ENCODE measurements at places on chromosomes 6 and 20.

DNA sequence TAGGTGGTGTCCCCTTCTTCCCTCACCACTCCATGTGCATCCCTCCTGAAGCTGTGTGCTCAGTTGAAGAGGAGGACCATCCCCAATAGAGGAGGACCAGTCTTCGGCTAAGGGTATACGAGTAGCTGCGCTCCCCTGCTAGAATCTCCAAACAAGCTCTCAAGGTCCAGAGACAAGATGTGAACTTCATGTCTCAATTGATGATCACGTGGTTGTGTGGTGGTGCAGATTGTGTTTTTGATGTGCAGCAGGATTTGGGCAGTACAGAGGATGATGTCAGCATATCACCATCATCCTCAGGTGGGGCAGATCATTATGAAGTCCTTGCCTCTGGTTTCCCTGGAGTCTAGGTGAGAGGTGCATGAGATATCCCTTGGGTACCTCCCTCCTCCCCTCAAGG lies 20.0 kb upstream of the DDR1 start:
- DNase-seq, result no peak

GRCh38 chr20:51594236-51595057 lies 51.9 kb upstream of the NFATC2 start:
- DNase-seq, result peak; percentile 55

DNA sequence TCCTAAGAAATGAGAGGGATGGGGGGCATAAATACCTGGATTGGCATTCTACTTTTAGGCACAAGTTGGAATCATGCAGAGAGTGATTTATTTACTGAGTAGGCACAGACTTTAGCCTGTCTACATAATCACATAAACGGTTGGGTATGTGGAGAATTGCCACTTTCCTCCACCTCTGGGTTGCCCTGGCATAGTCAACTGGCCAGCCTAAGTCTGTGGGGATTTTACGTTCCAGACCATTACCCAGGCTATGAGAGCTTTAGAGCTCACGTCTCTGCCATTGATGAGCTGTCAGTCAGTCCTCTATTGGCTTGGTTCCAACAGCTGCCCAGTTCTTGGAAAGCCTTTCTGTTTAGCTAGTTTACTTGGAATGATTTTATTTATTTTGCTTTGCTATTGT lies 5.0 kb upstream of the BHLHE23 start:
- no peak for DNase-seq

DNA sequence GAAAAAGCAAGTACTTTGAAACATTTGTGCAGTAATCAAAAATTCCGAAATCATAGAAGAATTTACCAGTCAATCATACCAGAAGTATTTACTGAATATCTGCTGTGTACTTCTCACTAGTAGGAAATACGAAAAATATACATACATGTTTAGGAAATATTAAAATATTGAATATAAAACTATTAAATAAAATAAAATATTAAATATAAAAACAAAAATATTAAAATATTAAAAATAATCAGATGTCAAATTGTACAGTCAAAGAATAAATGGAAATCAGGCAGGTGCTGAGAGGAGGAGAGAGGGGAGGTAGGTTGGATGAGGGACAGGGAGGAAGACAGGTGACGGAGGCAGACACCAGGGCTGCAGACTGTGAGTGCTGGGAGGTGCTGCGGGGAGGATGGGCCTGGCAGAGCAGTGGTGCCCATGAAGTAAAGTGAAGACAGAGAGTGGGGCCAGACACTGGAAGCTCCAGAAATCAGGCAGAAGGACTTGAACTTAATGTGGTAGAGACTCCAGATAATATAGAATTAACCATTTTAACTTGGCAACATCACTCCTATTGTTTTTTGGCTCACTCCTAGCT lies 55.9 kb downstream of the PRKN start:
- no peak for DNase-seq

DNA sequence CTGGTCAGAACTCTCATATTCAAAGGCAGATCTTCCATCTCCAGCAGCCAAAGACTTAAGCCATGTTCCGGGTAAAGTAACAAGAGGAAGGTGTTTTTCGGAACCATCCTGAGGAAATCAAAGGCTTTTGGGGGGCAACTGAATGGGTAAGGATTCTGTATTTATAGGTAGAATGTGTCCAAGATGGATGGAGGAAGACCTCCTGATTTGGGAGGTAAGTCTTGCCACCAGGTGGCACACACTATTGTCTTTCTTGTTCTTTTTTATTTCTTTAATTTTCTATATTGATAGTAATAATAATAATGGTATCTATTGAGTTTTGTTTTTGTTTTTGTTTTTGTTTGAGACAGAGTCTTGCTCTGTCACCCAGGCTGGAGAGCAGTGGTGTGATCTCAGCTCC lies 53.0 kb upstream of the UBR2 start:
- no peak for DNase-seq

DNA sequence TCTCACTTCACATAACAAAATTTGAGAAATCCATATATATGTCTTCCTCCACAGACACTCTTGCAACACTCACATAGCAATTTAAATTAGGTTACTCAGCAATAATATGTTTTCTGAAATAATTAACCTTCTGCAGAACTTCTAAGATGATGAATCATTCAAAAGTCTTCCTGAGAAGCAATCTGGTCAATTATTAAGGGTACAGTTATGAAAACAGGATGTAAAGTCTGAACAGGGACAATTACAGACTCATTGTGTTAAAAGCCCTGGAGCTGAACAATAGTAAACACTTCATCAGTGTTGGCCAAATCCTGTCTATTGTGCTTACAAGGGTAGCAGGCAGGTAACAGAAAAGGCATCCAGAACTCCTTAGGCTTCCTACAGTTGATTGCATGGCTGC lies 75.4 kb downstream of the FILIP1 start:
- no peak for DNase-seq

DNA sequence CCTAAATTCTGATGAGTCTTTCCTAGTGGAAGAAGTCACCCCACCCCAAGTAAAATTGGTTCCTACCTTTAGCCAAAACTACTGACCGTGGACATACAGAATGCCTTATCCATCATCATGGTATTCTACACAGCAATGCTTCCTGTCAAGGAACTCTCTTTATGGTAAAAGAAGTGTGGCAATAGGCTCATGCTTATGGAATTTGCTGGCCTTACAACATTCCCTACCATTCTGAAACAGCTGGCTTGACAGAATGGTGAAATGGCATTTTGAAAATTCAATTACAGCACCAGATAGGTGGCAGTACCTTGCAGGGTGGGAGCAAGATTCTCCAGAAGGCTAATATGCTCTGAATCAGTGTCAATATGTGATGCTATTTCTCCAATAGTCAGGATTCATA lies 41.8 kb upstream of the BACH2 start:
- no peak for DNase-seq

GRCh38 chr6:139860203-139860602 lies 485.8 kb upstream of the CITED2 start:
- no peak for DNase-seq

DNA sequence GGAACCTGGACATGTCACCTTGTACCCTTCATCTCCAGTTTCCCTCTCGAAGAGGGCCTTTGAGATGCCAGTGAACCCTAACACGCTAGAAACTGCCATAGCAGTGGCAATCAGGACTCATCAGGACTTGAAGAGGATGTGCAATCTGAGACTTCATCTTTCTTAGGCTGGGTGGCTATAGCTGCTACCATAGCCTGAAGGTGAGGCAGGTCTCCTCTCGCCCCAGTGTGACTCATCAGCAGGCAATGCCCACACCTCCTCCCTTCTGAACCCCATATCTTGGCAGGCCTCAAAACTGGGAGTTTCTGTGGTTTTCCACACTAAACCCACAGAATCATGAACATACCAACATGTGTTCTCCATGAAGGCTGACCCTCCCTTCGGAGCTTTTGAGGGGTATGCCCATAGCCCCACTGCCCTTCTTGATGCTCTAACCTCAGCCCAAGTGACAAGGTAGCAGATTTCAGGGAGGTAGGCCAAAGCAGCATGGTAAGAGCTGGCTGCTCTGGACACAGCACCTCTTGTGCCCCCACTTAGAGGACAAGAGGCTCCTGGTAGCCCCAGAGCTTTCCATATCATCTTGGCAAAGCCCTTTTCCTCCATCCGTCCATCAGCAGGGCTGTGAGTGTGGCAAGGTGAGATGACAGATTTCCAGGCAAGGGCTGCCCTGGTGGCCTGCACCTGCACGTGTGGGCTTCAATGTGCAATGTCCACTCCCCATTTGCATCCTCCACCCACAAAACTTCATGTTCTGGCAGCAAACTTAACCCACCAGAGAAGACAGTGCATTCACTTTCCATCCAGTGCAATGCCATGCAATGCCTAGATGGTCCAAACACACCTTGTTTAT lies 2.6 kb downstream of the BLCAP start:
- no peak for DNase-seq

- DNase-seq, result no peak
Observed at GRCh38 chr6:140230282-140230681, 855.8 kb upstream of the CITED2 start.

DNA sequence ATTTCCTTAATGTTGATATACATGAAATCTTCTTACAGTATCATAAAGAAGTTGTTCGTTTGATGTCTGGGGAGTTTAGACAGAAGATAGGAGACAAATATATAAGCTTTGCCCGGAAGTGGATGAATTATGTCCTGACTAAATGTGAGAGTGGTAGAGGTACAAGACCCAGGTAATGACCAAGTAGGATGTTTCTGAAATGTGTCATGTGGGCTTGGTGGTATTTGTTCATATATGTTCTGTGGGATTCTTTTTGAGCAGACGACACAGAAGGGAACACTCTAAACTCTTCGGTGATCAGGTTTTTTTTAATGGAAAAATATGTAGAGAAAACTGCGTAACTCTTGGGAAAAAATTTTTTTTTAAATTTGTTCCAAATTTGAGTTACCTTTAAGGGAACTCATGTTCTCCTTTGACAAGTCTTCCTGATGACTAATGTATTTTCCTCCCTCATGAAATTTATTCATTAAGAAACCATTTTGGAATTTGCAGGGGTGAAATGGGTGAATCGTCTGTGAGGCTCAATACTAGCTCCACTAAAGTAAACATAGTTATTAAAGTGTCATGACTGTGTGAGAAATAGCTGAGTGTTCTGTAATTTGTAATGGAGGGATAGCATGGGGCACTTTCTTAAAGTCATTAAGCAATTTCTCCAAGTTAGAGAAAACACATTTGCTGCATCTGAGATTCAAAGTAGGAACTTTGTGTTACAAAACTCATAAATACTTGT lies 100.6 kb downstream of the MAP3K4 start:
- no peak for DNase-seq

DNA sequence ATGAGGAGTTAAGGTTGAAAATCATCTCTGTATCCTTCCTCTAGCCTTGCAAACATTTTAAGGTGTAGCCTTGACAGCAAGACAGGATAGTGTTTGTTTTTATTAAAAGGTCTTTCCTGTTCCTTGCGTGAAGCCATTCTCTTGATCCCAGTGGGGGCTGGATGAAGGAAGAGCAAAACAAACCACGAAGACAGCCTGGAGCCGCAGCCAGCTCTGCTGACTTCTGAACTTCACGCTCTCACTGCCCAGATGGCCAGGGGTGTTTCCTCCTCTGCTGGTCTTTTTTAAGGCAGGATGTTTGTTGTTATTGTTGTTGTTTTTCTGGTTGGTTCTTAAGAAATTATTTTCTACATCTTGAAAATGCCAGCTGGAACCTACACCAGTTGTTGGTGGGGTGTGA lies 156.4 kb downstream of the MTHFD1L start:
- DNase-seq, result no peak

DNA sequence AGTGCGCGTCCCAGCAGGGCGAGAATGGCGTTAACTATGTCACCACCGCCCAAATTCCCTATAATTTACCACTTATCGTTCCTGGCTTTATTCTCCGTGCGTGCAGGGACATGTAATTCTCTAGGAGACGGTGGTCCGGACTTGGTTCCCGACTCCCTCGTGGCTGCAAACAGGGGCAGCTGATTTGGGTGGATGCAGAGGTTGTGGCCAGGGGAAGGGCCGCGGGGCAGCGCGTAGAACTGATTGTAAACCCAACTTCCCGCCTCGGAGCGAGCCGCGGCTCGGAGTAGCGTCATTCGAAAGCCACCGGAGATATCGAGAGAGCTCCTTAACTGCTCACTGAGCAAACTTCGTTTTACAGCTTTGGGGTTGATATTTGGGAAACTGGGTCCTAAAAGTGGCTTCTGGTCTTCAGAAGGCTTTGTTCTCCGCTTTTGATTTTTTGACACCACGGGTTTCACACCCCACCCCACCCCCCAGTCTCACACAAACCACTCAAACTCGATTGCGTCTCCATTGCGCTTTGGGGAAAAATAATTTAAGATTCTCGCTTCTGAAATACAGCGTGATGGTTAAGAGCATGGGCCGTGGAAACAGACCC lies 17.5 kb upstream of the ZSCAN9 start:
- DNase-seq, result no peak

DNA sequence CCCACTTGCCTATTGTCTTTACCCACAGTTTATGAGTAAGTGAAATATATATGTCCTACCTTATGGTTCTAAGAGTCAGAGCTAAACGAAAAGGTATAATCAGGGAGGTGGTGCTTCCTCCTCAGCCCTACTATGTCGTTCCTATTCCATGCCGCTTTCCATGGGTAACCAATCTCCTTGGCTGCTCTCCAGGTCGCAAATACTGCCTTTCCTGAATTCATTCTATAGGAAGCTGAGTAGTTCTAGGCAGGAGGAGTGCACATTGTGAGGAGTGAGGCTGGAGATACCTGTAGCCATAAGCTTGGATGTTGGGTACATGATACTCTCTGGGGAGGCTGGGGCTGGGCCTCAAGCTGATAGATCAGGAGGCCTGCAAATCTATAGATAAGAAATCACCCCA lies 5.8 kb downstream of the IL20RA start:
- DNase-seq, result no peak

DNA sequence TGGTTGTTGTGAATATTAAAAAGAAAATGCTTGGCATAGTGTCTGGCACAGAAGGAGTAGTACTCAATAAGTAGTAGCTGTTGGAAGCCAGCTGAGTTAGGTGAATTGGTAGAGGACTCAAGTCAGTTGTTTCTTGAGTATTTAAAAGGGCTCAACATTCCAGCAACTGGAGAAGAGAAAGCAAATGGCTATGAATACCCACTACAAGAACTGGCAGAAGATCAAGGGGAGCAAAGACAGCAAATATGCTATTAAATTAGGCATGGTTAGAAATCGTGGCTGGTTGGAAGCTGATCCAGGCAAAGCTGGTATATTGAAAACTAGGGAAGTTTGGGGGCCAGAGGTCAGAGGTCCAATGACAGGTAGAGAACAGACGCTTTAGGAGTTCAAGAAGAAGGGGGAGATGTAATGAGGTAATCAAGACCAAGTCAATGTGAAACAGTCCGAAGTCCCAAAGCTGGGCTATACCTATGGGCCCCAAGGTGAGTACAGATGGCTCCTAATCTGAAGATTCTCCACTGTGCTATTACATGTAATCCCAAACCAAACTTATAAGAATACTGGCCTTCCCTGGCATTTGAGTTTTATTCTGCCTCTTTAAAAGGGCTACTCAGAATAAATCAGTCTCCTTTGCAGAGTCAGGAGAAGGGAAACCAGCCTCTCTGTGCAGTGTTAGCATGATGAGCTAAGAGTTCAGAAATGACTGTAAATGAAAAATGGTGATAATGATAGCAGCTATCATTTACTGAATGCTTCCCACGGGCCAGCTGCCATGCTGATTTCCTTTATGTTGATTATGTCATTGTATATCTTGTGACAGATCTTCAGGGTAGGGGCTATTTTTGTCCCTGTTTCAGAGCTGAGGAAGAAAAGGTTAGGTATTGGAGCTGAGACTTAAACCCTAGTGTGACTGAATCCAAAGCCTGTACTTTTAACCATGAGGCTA lies 122.3 kb downstream of the ANKS1A start:
- DNase-seq, result no peak

- DNase-seq, result no peak
Observed at GRCh38 chr20:49785149-49785851, 27.3 kb upstream of the SLC9A8 start.

GRCh38 chr6:137486416-137486815 lies 7.8 kb downstream of the OLIG3 start:
- DNase-seq, result no peak

- no peak for DNase-seq
Observed at GRCh38 chr6:134447423-134447822, 129.5 kb upstream of the SGK1 start.
